ENCODE measurements at places on chromosomes 3 and 15.

DNA sequence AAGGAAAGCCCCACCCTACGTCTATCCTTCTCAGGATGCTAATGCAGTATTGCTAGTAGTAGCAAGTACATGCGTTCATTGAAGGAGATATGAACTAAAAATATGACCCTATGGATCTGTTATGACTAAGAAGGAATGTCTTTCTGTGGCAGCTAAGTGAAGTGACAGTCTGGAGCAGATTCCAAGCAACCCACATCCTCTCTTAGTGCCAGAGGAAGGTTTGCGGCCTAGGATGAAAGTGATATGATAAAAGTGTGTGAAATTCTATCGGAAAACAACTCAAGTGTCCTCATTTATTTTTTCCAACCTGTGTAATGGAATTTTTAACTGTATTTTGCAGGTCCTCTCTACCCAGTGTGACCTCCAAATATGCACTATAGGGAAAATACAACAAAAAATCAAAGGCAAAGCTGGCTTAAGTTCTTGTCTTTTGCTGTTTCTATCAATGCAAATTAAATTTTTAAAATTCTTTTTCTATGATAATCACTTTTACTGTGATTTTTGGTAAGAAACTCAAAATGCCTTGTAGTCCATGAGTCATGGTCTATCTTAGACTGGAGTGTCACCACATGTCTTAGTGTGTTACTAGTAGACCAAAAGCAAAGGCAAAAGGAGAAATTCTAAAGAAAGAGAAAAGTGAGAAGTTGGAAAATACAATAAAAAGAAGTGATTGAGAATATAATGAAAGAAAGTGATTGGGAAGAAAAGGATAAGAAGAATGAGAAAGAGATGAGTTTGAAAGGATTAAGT lies 161.2 kb upstream of the TMCO5A start:
- DNase-seq: no peak

DNA sequence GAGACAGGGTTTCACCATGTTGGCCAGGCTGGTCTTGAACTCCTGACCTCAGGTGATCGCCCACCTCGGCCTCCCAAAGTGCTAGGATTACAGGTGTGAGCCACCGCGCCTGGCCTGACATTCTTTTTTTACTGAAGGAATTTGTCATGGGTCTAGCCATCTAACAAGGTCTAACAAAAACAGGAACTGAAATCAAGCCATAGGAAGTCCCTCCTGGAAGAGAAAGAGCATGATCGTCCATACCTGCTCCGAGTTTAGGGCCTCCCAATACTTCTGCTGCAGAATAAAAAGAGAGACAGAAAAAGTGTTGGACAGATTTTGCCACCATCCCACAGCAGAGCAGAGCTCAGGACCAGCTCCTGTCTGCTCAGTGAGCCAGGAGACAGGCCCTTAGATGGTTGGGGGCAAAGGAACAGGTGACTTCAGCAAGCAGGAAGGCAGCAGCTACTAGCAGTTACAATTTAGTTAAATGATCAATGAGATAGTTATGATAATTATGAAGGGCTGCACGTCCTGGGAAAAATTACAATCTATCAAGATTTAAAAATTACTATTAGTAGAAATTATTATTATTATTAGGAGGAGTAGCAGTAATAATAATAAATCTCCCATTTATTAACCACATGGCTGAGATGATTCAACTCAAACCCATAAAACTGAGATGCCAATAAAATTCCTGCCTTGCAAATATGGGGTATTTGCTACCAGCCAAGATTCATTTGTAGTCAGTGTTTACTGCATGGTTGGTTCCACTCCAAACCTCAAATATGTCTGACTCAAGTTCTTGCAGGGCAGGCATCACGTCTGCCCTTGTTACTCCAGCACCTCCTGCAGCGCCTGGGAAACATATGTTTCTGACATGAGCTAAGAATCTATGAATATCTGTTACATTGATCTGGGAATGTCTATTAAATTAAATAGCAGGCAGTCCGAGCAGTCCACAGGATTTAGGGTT lies 40.1 kb downstream of the TMEM44 start:
- DNase-seq: no peak

DNA sequence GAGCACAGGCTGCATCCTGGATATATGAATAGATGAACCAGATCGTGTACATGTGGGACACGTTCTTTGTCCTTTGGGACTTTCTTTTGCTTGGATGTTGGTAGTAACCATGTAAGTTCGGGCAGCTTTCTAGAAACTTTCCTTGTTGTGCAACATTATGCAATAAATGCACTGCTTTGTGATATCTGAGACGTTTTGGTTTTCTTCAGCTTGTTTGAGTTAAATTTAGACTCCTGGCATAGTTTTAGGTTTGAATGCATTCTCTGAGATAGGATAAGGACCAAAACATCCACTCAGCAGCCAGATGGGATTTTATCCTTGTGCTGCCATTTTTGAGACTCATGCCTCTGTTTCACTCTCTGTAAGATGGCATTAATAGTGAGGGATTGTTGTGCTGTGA lies 158.9 kb downstream of the IGF1R start:
- DNase-seq: no peak

DNA sequence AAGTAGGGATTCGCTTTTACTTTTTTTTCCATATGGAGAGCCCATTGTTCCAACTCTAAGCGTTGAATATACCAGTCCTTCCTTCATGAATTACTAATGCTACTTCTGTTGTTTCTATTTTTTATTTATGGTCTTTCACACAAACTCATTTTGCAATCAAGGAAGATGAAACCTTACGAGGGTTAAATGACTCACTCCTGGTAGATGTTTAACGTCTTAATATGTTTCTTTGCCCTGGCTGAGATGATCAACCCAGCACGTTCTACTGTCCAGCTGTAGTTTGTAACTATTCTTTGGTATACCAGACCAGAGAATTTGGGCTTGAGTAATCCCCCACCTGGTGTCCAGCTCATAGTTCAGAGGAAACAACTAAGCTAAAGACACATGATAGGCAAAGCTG lies 23.1 kb downstream of the CDCP1 start:
- no peak for DNase-seq

DNA sequence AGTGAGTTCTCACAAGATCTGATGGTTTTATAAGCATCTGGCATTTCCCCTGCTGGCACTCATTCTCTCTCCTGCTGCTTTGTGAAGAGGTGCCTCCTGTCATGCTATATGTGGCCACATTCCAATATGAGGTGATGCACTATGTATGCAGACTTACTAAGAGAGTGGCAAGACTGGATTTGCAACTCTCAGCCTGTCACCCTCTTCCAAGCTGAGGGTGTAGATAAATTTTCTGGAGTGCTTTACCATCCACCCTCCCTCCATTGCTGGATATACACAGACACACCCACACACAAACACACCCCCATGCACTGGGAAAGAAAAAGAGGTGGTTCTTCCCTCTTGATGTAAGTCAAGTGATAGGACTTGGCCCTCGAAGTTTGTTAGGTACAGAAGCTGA lies 30.2 kb upstream of the CHMP2B start:
- DNase-seq: no peak

Data from Karpas-422 (cell line).